Cardiac septum (tissue), 1 donor: ENCODE measurements at places on chromosomes 16 and 17. TPM values are rescaled to one million over a fixed set of nuclear protein-coding genes. Genes with fewer than 3 reads are reported as not detected.

The C16orf86 gene
- 5.6 TPM for total RNA-seq

The SLC12A3 gene
- not detected for total RNA-seq

The SMIM5 gene
- total RNA-seq = 1.7 TPM

The CDK3 gene
- 2.7 TPM for total RNA-seq

The CFAP97D1 gene
- not detected for total RNA-seq

The DNAI2 gene
- not detected for total RNA-seq

The RMI2 gene
- 0.43 TPM for total RNA-seq

The WFIKKN2 gene
- 0.19 TPM for total RNA-seq

The ZNF385C gene
- 0.13 TPM for total RNA-seq

The TBC1D28 gene
- total RNA-seq = not detected

The ENPP7 gene
- total RNA-seq = not detected

The CDK12 gene
- total RNA-seq = 29.1 TPM

The ABCC11 gene
- 0.30 TPM for total RNA-seq

The MAF gene
- 8.9 TPM for total RNA-seq

The MMP15 gene
- total RNA-seq = 53.5 TPM

The NPEPPS gene
- 73.1 TPM for total RNA-seq

The METTL22 gene
- 31.9 TPM for total RNA-seq

The KRTAP2-2 gene
- not detected for total RNA-seq

The PAQR4 gene
- total RNA-seq = 10.9 TPM

The IGF2BP1 gene
- total RNA-seq = not detected

The SLC25A39 gene
- total RNA-seq = 53.4 TPM

The WFDC1 gene
- 1.0 TPM for total RNA-seq
